Cardiac ventricle fibroblast (primary cell): ENCODE measurements at places on chromosomes 12 and 14. TPM values are rescaled to one million over a fixed set of nuclear protein-coding genes. Genes with fewer than 3 reads are reported as not detected.

The TMEM179 gene
- not detected in 2 replicates for total RNA-seq

The CEBPE gene
- not detected in 2 replicates for total RNA-seq

The LPAR5 gene
- total RNA-seq = not detected in 2 replicates

The RDH12 gene
- total RNA-seq = not detected in 2 replicates
